ENCODE measurements at places on chromosomes 6 and 20.

DNA sequence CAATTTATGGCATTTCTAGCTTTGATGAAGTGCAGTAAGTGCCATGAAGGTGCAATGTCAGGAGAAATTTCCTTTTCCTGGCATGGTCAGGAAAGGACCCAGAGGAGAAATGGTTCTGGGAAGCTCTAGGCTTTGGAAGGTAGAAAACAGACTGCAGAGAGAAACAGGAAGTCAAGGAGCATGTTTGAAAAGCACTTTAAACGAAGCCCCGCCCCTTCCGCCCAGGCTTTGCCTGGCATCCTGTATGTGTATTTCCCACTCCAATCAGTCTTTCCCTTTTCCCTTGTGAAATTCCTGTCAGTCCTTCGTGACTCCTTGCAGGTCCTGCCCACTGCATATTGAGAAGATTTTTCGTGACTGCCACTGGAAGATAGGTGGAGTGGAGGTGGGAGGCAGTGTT is 320.9 kb upstream of the SASH1 start:
- DNase-seq = no peak

GRCh38 chr6:131293472-131293911 is 158.2 kb downstream of the AKAP7 start:
- no peak for DNase-seq

- DNase-seq = no peak
These were observed 3.6 kb downstream of the DOP1A start for GRCh38 chr6:83071023-83071422.

GRCh38 chr20:11247046-11248010 is 573.5 kb upstream of the JAG1 start:
- no peak for DNase-seq

DNA sequence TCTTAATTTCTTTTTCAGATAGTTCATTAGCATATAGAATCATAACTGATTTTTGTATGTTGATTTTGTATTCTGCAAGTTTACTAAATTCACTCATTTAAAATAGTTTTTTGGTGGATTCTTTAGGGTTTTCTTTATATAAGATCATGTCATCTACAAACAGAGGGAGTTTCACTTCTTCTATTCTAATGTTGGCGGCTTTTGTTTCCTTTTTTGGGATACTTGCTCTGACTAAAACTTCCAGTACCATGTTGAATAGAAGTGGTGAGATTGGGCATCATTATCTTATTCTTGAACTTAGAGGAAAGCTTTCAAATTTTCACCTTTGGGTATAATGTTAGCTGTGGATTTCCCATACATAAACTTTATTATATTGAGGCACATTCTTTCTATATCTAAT is 296.9 kb downstream of the BCKDHB start:
- no peak for DNase-seq

- no peak for DNase-seq
These were observed 126.9 kb upstream of the ARMC2 start for GRCh38 chr6:108721286-108721685.

DNA sequence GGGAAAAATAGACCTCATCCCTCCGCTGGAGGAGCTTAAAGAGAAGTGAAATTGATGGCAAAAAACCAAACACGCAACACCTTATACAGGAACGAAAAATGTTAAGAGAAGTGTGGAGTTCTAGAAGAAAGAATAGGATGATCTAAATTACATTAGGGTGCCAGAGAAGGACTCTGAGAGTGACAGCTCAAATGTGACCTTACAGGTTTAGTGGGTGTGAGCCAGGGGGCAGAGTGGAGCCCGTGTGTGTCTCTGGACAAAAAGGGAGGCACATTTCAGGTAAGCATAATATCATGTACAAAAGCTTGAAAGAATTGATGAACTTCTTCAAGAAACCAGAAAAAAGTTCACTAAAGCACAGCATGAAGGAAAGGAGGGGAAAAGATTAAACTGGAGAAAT is 20.8 kb downstream of the HLA-DRA start:
- no peak for DNase-seq

DNA sequence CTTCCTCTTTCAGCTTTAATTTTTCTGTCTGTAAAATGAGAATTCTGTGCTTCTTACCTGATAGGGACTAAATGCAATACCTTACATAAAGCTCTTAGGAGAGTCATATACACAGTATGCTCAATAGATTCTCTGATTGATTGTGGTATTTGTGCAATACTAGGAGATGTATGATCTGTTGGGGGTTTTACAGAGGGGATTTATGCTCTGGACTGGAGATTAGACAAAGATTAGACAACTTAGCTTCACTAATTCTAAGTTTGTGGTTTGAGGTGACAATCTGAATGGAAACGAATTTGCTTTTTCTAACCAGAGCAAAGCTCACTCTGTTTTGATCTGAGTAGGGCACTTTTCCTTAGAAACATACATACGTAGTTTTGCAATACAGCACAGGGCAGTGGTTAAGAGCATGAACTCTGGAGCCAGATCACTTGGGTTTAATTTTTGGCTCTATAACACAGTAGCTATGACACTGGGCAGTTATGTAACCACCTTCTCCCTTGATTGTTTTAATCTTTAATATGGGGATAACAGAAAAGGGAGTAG is 126.2 kb downstream of the RNF144B start:
- no peak for DNase-seq

DNA sequence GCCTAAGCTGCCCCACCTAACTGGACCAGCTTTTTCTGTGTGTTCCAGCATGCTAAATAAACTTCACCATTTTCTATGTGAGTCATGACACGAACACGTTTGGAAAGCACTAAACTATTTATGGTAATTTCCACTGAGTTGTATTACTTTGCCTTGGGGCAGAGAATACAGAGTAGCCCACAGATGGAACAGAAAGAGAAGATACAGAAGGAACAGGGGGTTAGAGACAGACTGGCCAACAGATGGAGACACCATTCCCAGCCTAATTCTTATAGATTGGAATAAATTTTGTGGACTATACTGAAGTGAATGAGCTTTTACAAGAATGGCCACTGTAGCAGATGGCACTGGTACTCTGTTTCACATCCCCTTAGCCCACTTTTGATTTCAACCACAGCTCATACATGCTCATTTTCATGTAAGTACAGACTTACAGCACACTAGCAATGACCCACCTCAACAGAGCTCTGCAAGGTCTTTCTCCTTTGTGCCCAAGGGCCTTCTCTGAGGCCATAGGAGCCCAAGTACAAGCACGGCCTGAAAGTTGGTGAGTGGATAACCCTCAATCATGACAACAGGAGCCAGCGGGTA is 13.1 kb upstream of the NT5DC1 start:
- DNase-seq = no peak

DNA sequence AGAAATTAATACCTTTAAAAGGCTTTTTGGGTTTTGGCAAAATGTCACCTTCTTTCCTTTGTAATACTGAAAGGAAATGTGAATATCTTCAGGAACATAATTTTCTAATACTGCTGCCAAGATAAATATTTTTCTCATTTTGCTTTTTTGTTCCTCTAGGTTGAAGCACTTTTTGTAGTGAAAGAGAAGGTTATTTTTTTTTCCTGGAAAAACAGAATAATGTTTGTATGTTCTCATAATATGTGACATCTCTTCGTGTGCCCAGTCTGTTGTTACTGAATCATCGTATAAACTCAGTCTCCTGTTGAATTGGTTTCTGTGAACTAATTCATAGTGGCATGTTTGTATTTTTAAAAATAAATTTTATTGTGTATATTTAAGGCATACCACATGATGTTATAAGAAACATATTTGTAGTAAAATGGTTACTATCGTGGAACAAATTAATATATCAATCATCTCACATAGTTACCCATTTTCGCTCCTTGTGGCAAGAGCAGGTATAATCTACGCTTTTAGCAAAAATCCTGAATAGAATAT is 74.4 kb downstream of the SH3BGRL2 start:
- DNase-seq = no peak

GRCh38 chr6:46505693-46506512 is 14.7 kb upstream of the RCAN2 start:
- no peak for DNase-seq

DNA sequence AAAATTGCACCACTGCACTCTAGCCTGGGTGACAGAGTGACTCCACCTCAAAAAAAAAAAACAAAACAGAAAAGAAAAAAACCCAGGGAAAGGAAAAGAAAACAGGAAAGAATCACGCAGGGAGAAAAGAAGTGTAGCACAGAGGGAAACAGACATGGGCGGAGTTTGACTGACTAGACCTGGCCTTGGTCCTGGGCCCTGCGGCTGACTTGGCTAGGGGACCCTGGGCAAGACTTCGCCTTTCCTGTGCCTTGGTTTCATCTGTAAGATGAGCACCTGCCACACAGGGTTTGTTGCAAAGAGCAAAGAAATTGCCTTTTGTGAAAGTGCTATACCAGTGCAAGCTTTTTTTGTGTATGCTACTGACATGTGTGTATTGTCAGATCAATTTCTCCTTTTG is 71.3 kb upstream of the KCNG1 start:
- DNase-seq = peak; percentile 59

- DNase-seq = no peak
These were observed 59.2 kb upstream of the ADGRB3 start for GRCh38 chr6:68575765-68576439.

DNA sequence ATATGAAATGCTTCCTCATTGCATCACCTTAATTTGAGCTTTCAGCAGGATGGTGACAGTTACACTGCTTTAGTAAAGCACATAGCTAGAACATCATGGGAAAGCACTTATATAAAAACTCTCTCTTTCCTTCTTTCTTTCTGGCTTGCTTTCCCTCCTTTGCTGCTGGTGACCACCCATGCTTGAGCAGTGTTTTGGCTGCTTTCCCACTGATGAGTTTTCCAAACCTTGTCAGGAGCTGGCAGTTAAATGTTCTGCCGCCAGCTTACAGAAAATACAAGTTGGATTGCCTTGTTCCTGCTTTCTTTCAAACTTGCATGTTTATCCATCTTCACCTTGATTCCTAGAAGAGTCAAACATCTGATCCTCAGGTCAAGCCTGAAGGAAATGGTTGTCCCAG is 323.9 kb downstream of the FOXA2 start:
- DNase-seq = peak; percentile 35

DNA sequence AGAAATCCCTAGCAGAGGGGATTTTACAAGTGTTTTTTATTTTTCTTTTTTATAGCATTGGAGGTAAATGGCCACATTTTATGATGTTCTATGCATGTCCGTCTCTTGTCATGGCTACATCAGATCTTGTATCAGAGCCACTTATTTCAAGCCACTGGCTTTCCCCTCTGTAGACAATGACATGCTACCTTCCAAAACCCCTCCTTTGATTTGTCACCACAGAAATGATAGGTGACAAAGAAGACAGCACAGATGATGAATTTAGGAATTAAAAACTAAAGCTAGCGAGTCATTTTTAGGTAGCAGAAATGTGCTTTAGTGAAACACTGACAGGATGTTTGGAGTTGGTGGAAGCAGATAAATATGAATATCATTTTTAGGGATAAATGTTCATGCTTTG is 20.8 kb downstream of the PLCB1 start:
- DNase-seq = no peak

- DNase-seq = no peak
These were observed 944.0 kb upstream of the CITED2 start for GRCh38 chr6:140318408-140318807.

DNA sequence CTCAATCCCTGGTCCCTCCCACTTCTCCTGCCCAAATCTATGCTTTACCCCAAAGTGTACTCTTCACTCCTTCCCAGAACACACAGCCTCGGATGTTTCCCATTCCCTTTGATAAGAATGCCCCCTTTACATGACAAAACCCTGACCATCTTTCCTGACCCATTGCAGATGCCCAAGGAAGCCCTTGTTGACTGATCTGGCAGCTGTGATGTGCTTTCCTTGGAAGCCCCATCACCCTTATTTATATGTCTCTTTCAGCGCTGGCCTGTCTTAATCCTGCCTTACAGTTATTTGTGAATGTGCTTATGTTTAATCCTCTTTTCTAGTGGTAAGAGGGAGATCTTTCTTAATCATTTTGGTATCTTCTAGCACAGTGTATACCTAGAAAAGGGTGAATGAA is 523.1 kb downstream of the CD83 start:
- no peak for DNase-seq

GRCh38 chr20:25207960-25208534 is 12.5 kb downstream of the ENTPD6 start:
- no peak for DNase-seq

DNA sequence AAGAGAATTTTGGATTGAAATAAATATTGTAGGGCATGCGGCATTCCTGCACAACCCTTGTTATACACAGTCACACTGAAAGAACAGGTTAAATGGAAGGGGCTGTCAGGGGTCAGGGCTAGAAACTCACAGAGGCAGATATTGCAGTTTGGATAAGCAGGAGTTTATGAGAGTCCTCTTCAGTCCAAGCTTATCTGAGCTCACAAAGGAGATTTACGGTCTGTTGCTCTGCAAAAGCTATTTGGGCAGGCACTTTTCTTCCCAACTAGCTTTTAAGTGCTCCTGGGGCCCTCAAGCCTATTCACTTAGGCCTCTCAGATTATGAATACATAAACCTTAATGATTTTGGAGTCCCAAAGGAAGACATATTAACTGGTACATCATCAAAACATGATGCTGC is 156.2 kb downstream of the SOX4 start:
- DNase-seq = no peak

DNA sequence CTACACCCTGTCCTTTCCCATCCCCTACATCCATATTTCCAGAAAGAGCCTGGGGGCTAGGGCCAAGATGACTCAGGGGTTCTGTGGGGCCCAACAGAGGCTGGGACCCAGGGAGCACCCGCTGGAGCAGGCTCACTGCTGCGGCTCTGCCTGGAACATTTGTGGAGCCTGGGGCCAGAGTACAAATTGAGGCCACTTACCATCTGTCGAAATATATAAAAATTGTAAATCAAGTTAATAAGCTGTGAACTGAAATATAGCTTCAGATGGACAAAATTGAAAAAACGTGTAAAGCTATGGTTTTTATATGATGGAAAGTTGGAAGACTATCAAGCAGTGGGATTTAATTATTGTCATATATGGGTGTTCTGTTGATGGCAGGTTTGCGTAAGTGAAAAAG is 82.9 kb upstream of the ATXN1 start:
- peak; percentile 62 for DNase-seq

GRCh38 chr20:63072991-63073737 is 66.4 kb upstream of the BHLHE23 start:
- DNase-seq = no peak

Measured in right hindlimb (tissue), 1 donor.